ENCODE measurements at places on chromosomes 11 and 22.
A peak's percentile ranks its signal among the peaks of the same experiment; 100 is the strongest.

DNA sequence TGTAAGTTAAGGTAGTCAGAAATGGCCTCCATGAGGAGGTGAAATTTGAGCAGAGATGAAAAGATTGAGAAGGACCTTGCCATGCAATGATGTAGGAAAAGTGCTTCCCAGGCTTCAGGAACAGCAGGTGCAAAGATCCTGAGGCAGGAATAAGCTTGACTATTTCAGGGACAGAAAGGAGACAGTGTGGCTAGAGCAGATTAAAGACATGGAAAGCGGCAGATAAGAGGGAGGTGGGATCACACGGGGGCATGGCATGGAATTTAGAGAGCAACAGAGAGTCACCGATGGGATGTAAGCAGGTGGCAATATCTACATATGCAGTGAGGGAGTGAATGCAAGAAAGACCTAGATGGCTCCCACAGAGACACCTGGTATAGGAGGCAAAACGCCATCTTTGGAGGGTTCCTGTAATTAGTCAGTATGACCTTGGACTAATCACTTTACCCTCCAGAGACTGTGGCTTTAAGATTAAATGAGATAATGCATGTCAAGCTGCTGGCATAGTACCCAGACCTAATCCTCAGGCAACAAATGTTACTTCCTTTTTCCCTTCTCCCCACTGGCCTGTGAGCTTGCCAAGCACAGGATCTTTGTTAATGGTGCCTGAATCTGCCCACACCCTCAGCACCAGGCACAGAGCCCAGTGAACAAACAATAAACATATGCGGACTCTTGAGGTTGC is 24.6 kb upstream of the ACER3 start:
- no peak for DNase-seq

GRCh38 chr11:30489076-30489475 is 97.1 kb downstream of the MPPED2 start:
- DNase-seq: no peak

DNA sequence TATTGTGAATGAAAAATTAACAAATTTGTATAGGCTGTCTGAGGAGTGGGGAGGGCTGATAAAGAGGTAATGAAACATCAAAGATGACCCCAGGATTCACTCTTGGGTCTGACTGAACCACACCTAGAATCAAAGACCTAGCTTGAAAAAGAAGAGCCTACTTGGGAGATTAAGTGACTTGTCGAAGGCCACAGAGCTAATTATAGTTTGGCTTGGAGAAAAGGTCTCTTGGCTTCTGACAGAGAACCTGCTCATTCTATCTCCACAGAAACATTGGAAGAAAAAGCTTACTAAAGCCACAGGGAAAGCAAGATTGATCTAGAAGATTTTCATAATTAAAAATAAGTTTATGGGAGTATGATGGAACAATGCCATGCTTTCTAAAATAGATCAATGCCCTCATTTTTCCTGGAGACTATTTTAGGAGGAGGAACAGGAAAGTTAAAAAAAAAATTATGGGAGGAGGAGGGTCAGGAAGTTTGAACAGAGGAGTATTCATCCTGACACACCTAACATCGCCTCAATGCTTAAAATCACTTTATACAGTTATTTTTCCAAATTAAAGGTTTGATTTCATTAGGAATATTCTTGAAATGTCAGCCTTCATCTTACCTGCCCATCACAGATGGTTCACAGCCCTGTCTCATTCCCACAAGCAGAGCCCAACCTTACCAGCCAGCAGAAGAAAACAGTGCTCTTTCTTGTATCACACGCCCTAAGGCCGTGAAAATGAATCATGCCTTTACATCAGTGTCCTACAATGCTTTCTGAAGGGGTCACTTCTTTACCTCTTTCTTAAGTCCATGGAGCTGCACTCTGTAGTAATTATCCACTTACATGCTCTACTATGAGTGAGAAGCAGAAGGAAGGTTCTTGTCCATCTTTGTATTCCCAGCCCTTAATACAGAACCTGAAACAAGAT is 231.1 kb upstream of the MPPED2 start:
- no peak for DNase-seq

GRCh38 chr11:129951201-129951865 is 51.3 kb downstream of the PRDM10 start:
- DNase-seq: no peak

- DNase-seq: no peak
These were observed 8.3 kb downstream of the IGLL5 start for GRCh38 chr22:22895776-22896445.

GRCh38 chr11:133064152-133064877 is 468.0 kb downstream of the OPCML start:
- peak; percentile 73 for DNase-seq

Measured in hippocampal formation (tissue), 2 donors.